GM04503 (cell line): ENCODE measurements at places on chromosomes 2 and 18.

DNA sequence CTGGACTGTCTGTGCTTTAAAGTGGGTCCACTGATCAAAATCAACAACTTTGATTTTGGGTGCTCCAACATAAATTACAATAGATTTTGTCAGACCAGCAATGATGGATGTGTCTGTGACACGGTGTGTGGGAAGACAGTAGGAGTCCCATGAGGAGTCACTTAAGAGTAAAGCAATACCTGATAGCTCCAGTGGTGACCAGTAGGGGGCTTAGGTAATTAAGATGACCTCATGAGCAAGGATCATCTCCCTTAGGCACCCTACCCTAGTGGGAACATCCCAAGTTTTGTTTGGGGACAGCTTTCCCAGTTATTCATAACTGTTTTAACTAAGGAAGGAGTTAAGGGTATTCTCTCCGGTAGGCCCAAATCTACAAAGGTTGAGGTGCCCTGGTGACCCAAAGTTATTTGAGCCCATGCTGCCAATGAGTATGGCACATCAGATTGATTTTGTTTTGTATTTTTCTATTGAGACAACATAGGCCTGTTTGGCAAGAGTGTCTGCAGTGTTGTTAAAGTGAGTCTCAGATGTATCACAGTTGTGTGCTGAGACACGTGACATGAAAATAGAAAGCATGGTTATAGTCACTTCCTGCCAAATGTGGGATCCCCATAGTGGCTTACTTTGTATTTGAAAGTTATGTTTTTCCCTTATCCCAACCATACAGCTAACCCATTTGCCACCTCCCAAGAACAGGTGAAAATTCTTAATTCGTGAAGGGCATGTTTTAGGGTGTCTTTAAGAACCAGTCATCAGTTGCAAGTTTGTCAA is 1337.6 kb upstream of the SLC39A10 start:
- DNase-seq = no peak

- DNase-seq = no peak
Observed at GRCh38 chr2:238872628-238873380, 24.9 kb downstream of the TWIST2 start.

- DNase-seq = peak; percentile 68
Observed at GRCh38 chr2:102037681-102038080, 45.9 kb downstream of the IL1R2 start.

GRCh38 chr18:71443706-71444480 is 1100.2 kb downstream of the CBLN2 start:
- DNase-seq = no peak

DNA sequence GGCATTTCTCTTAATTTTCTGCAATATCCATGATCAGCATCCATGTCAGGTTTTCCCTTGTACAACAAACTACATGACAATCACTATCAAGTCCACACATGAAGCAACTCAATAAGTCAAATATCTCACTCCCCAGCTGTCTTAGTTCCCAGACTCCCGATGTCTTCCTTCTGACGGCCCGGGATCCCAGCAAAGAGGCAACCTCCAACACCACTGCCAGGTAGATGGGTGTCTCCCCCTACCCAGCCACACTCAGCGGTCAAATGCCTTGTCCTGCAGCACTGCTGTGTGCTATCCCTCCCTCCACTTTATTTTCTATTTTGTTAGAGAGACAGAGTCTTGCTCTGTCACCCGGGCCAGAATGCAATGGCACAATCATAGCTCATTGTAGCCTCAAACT is 23.3 kb downstream of the TRABD2A start:
- no peak for DNase-seq

- no peak for DNase-seq
Observed at GRCh38 chr18:26440644-26441043, 107.7 kb downstream of the KCTD1 start.

GRCh38 chr2:55901941-55902340 is 21.6 kb downstream of the EFEMP1 start:
- DNase-seq = no peak

- no peak for DNase-seq
Observed at GRCh38 chr2:8548619-8549150, 133.2 kb upstream of the ID2 start.

DNA sequence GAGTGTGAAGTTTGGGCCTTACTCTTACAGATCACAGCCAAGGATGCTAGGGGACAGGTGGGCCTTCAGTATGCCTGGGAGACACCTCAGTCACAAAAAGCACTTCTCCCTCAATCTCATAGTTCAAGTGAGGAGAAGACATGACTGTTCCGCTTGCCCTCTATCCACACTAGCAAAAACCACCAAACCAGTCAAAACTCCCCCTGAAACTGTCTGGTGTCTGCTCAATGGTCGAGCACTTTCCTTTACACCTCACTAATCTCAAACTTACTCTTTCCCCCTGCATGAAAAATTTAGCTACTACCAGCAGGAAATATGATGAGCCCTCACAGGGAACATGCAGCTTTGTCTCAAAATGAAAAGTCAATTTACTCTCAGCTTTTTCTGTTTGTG is 232.2 kb downstream of the TRIB2 start:
- DNase-seq = no peak

DNA sequence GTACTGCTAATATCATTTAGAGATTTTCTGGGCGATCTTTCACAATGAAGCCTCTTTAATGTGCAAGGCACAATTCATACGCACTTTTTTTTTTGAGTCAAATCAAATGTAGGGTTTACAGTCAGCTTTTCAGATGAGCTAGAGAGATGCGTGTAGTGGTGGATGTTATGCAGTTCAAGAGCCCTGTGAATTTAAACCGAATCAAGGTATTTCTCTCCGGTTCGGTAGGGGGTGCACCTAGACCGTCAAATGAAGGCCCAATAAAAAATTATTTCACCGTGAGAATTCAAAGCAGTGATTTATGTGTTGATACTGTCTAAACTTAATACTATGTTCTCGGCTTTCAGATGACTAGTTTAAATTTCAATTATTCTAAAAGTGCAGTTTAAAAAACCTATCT is 1.1 kb downstream of the PTH2R start:
- DNase-seq = no peak

- DNase-seq = no peak
Observed at GRCh38 chr2:158662421-158662820, 132.7 kb upstream of the DAPL1 start.

GRCh38 chr2:204732019-204732418 is 186.7 kb downstream of the PARD3B start:
- DNase-seq = no peak

- DNase-seq = no peak
Observed at GRCh38 chr18:32975501-32975900, 202.7 kb upstream of the KLHL14 start.

DNA sequence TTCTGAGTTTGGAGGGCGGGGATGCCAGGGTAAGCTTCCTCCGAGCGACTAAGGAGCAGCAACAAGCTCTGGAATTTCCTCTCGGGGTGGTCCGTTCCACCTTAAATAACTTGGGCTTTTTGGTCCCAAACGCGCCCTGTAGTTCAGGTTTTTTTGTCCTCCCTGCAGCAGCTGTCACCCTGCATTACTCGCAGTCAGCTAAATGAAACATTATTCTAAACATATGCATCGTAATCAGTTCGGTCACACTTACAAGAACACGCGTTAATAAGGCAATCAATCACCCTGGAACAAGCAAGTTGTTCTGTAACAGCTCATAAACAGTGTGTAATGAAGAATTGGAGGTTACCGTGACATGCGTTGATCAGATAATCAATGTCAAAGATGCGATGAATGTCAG is 8.3 kb downstream of the EVX2 start:
- DNase-seq = no peak

DNA sequence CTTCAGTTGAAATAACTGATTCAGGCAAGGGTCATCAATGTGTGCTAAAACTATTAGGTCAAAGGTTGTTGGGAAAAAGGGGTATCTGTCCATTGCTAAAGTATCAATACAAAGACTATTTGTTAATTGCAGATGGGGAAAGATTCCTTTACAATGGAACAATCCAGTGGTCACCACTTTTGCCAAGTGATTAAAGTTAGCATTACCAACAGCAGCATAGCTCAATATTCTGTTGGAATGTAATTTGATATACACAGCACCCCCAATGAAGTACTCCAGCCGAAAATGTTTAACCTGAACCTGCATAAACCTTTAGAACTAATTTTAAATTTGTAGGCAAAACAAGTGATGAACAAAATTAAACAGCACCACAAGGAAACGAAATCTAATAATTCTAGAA is 191.0 kb downstream of the TCF4 start:
- no peak for DNase-seq

- no peak for DNase-seq
Observed at GRCh38 chr18:29184654-29185053, 1007.7 kb upstream of the CDH2 start.

DNA sequence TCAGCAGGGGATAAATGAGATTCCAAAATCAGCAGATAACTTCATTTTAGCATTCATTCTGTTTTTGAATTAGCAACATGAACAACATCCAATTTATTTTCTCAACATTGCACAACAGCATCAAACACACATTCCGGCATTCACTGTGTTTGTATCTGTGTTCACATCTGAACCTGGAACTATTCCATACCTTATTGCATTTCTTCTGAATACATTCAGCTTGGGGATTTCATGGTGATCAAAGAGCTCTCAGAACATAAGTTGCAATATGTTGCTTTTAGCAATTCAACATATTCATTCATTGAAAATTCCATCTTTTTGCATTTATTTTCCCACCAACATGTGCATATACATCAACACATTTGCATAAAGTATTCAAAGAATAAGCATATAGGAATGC is 1431.7 kb upstream of the PIK3C3 start:
- DNase-seq = no peak

DNA sequence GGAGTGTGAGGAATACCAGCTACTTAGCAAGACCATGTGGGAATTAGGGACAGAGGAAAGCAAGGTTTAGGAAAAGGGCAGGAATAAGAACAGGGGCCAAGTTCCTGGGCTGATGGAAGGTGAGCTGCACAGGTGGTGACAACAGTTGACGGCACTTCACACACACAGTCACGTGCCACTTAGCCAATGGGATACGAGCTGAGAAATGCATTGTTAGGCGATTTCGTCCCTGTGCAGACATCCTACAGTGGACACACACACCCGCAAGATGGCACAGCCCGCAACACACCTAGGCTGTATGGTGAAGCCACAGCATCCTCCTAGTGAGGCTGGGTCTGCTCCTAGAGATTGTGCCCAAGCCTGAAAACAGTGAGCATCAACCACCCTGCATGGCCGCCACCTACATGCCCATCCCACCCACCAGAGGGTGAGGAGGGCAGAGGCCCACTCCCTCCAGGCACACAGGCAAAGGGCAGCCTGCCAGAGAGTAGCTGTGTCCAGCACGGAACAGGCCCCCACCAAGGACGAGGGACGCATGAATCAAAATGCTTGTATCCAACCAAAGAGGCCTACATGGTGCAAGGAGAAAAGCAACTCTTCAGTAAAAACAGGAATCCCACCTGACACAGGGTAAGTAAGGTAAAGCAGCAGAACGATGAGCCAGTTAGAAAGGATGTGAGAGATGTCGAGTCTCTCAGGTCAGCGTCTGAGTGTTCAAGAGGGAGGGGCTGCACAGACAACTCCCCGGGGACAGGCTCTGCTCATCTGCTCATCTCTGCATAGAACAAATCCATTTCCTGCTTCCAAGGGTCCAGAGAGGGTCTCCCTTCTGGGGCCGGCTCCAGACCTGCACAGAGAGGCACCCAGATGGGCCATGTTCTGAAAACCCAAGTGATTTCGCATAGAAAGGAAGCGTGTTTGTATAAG is 51.3 kb downstream of the ZNF516 start:
- DNase-seq = no peak

- no peak for DNase-seq
Observed at GRCh38 chr2:18690342-18690741, 101.0 kb upstream of the NT5C1B start.

GRCh38 chr2:235757212-235757611 is 263.4 kb downstream of the AGAP1 start:
- DNase-seq = no peak

GRCh38 chr18:70576276-70577022 is 287.6 kb downstream of the SOCS6 start:
- DNase-seq = no peak

- DNase-seq = no peak
Observed at GRCh38 chr2:107585851-107586250, 240.8 kb upstream of the RGPD4 start.

DNA sequence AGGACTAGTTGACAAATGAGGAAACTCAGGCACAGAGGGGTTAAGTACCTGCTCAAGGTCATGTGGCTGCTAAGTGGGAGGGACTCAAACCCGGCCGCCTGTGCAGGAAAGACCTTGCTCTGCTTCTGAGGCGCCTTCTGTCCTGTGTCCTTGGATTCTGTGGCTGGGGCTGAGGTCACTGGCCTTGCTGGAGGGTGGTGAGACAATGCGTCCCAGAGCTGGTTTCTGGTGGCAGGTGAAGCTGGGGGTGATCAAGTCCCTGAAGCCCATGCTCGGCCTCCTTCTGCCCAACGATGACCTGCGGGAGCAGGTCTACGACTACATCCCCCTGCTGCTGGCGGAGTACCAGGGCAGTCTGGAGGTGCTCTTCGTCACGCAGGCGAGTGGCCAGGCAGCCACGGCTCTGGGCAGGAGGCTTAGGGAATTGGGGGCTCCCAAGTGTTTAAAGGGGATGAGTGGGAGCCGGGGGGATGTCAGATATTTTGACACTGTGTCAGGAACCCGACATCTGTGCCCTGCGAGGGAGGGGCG is 16.1 kb downstream of the MROH2A start:
- DNase-seq = no peak

- peak; percentile 13 for DNase-seq
Observed at GRCh38 chr2:137838255-137839092, 125.8 kb upstream of the HNMT start.

DNA sequence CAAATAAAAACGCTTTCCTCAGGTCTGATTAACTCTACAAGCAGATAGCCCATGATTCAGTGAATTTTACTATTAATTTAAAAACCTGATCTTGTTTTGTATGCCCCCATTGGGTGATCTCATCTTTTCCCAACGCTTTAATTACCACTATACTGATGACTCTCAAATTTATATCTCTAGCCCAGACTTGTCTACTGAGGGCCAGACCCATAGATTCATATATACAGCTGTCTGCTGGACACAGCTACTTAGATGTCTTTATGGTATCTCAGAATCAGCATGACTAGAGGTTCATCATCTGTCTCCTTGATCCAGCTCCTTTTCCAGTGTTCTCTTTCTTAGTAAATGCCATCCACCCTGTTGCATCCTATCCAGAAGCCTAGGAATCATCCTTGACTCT is 33.8 kb downstream of the TAF1B start:
- no peak for DNase-seq
